ENCODE measurements at places on chromosomes 16 and 17. TPM values are rescaled to one million over a fixed set of nuclear protein-coding genes. Genes with fewer than 3 reads are reported as not detected.

GRCh38 chr16:14490235-14490634, 139.8 kb downstream of the PARN start:
- no peak for DNase-seq

DNA sequence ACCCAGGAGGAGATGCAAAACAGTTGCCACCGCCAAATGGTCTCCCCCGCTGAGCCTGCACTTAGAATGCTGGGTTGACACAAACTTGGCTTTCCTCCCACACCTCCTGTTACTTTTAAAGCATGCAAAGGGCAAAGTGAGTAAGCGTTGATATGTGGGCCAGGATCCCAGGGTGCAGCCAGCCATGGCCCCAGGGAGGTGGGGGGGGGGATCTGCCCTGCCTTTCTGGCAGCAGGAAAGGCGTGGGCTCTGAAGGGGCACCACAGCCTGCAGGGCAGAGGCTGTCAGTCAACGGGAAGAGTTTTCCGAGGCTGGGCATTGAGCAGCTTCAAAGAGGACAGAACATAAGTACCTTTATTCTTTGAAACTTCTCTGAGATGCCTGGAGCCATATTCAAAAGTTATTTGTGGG, 142.3 kb downstream of the ABCC12 start:
- DNase-seq: no peak

DNA sequence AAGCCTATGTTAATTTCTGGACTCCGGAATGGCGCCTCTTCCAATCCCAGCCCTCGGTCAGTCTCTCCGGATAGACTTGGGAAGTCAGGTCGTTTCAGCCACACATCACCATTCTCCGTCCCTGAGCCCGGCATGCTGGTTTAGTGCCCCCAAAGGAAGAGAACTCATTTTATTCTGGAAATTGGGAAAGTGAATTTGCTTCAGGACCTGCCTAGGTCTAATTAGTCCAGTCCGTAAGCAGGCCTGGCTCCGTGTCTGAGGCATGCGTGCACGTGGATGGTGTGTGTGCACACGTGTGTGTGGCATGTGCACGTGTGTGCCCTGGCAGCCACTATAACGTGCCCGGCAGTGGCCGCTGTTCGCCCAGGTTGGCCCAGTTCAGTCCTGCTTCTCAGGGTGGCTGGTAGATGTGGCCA, 77.4 kb downstream of the RPA1 start:
- DNase-seq: no peak

The WFDC1 gene
- 34.8 TPM for polyA plus RNA-seq

DNA sequence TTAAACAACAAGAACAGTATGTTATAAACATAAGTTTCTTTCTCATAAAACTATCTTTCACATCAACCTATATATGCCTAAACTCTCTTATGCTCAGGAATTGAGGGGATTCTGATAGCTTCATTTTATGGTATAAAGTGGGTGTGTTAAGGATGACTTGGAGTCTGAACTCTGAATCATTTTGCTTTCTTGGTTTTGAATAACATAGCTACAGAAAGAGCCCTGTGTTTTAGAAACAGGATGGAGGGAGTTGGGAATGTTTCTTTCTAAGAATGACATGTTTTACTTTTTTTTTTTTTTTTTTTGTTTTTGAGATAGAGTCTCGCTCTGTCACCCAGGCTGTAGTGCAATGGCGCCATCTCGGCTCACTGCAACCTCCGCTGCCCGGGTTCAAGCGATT, 50.1 kb downstream of the RHOT1 start:
- DNase-seq: no peak

GRCh38 chr16:13436641-13437412, 483.1 kb upstream of the ERCC4 start:
- no peak for DNase-seq

All from kidney (tissue), 22 donors.